ENCODE measurements at places on chromosomes 1 and 21.

DNA sequence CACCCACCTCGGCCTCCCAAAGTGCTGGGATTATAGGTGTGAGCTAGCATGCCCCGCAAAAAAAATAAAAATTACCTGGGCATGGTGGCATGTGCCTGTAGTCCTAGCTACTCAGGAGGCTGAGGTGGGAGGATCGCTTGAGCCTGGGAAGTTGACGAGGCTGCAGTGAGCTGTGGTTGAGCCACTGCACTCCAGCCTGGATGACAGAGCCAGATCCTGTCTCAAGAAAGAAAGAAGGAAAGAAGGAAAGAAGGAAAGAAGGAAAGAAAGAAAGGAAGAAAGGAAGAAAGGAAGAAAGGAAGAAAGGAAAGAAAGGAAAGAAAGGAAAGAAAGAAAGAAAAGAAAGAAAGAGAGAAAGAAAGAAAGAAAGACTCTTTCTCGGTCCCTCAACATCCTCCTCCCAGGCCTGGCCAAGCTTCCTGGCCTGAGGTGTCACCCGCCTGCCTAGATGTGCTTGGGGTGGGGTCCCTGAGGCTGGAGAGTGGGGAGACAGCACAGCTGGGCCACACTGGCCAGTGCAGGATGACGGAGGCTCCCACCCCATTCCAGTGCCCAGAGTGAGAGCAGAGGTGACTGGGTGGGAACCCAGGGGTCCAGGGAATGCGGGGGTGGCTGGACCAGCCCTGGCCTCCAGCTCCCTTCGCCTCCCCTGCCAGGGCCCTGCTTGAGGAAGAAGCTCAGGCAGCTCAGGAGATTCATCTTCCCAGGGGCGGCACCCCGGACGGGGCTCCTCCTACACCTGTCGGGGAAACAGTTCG, 10.2 kb upstream of the GNB1 start:
- DNase-seq, result no peak

DNA sequence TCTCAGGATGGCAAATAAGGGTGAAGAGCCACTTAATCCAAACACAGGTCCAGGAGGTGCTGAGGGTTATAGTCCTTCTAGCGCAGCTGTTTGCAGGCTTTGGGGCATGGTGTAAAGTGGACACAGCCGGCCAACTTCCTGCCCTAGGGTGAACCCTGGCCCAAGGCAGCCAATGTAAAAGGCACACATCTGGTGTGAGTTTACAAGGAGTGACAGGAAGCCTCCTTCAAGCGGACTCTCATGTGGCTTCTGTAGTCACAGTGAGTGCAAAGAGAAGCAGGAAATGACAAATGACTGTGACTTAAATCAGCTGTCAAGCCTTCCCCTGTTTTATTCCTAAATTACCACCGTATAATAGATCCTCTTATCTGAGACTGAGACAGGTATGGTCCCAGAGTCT, 213.0 kb downstream of the CRB1 start:
- no peak for DNase-seq

GRCh38 chr1:184191181-184191621, 139.7 kb downstream of the TSEN15 start:
- DNase-seq, result peak; percentile 93

- DNase-seq, result no peak
Measured at GRCh38 chr21:28387220-28387619, 605.5 kb downstream of the LTN1 start.

DNA sequence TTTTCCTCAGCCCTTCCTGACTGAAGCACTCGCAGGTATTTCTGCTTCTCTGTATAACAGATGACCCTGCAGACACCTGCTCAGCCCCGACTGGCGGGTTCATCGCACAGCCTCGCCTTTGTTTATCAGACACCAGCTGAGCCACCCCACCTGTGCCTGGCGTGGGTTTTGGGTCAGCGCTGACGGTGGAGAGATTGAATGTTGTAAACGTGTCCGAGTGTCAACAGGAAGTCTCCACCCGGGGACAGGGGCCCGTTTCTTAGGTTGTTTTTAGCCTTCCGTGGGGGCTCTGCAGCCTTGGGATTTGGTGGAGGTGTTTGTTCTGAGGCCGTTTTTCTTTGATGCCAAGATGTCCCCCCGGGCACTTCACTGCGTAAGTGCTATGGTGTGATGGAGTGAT, 60.1 kb downstream of the COL18A1 start:
- no peak for DNase-seq

DNA sequence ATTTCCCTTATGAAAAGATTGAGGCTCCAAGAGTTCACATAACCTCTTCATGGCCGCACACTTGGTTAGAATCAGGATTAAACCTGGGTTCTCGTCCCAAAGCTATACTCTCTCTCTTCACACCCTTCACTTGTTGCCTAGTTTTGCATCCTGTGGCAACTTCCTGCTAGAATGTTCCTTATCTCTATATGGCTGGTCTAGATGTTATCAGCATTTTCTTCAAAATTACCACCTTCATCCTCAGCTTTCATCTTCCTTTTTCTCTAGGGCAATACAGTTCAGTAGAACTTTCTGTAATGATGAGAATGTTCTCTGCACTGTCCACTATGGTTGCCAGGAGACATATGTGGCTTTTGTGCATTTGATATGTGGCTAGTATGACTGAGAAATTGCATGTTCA, 31.1 kb upstream of the BCAR3 start:
- DNase-seq, result no peak

GRCh38 chr1:208205216-208206013, 38.8 kb downstream of the PLXNA2 start:
- DNase-seq, result no peak

- no peak for DNase-seq
Measured at GRCh38 chr1:97186381-97186780, 464.8 kb downstream of the PTBP2 start.

GRCh38 chr1:202585590-202585933, 124.7 kb downstream of the SYT2 start:
- no peak for DNase-seq

- peak; percentile 46 for DNase-seq
Measured at GRCh38 chr1:13725714-13726175, 25.8 kb downstream of the PRDM2 start.

GRCh38 chr1:198657550-198658064, 18.8 kb downstream of the PTPRC start:
- no peak for DNase-seq

- peak; percentile 73 for DNase-seq
Measured at GRCh38 chr1:54475357-54475881, 69.2 kb upstream of the SSBP3 start.

- DNase-seq, result peak; percentile 76
Measured at GRCh38 chr1:22841860-22842281, 130.8 kb downstream of the LACTBL1 start.

DNA sequence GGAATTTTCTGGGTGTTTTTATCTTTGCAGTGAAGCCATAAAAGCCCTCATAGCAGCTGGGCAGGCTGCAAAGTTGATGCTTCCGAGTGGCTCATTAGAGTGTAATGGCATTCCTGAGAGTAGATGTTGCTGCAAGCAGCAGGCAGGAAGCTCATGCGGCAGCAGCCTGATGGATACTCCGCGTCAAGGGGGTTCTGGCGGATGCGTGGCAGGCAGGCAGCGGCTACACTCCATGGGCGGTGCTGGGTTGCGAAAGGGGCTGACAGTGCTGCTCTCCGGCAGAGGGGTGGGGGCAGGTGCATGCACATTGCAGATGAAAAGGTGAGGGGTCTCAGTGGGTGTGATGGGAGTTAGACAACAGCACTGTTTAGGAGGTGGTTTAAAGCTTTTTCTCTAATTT, 93.2 kb upstream of the AJAP1 start:
- no peak for DNase-seq

DNA sequence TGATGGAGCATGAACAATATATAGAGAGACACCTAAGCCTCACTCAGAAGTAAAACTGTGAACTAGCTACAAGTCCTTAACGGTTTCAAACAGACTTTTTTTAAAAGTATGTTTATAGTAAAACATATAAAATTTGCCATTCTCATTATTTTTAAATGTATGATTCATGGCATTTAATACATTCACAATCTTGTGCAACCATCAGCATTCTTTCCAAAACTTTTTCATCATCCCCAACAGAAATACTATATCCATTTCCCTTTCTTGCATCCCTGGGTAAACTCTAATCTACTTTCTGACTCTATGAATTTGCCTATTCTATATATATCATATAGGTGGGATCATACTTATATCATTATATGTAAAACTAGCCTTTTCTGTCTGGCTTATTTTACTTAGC, 25.5 kb downstream of the EVI5 start:
- no peak for DNase-seq

- DNase-seq, result no peak
Measured at GRCh38 chr1:117173691-117174090, 37.0 kb downstream of the VTCN1 start.

DNA sequence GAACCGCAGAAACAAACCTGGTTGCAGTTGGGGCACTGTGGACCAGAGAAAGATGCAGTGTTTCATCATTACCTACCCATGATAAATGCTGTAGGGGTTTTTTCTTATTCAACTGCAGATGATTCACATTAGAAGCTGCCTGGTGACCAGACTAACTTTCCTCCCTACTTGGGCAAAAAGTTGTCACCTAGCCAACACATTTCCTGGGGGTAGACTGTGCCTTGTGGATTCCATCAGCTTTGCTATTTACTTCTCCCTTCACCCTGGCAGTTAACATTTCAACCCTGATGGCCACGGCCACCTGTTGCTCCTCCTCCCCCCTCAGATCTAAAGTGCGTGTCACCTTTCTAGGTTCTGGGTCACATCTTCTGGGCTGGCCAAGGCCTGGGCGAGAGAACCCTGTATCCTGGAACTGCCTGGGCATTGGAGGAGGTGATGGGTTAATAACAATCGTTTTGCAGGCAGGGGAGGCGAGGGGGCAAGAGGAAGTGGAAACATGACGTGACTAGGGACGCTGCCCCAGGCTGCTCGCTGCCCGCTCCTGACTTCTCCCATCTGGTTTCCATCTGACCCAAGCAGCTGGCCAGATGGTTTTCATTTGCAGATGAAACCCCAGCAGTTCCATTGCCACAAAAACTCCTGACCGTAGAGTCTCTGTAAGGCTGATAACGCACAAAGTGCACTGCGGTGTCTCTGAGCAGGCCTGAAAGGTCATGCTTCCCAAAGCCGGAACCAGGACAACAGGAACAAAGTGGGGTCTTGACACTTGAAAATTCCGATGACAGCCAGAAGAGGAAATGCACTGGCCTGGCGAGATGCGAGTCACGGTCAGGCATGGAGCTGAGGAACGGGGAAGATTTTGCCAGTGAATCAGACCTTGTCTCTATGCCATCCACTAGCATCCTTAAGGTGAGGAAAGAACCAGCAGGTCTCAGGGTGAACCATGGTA, 36.6 kb downstream of the CAPZB start:
- DNase-seq, result peak; percentile 79
